ENCODE measurements at places on chromosomes 6 and 20.

GRCh38 chr6:14182916-14183315 lies 65.3 kb downstream of the CD83 start:
- DNase-seq = no peak

GRCh38 chr6:147825848-147826247 lies 317.4 kb downstream of the SAMD5 start:
- DNase-seq = no peak

- DNase-seq = no peak
Observed at GRCh38 chr6:122676146-122676545, 65.9 kb downstream of the PKIB start.

- no peak for DNase-seq
Observed at GRCh38 chr6:49552596-49552995, 2.1 kb downstream of the C6orf141 start.

- no peak for DNase-seq
Observed at GRCh38 chr6:17883665-17884497, 103.6 kb downstream of the KIF13A start.

DNA sequence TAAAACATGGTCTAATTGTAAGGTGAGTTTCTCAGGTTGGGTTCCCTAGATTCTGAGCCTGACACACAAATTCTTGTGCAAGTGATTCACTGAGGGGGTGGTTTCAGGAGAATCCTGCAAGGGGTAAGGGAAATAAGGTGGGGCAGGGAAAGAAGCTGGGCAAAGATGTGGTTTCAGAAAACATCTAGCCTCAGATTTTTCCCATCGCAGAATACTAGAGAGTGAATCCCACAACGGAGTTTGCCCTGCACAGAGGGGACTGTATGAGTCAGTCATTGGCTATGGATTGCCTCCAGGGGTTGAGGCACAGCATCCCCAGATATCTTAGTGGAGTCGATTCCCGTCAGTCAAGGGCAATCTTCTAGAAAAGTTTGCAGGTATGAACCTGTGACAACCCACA lies 65.2 kb downstream of the PRL start:
- no peak for DNase-seq

GRCh38 chr6:118968416-118968815 lies 33.5 kb upstream of the MCM9 start:
- no peak for DNase-seq
